ENCODE measurements at places on chromosomes 1 and 21. TPM values are rescaled to one million over a fixed set of nuclear protein-coding genes. Genes with fewer than 3 reads are reported as not detected.
A peak's percentile ranks its signal among the peaks of the same experiment; 100 is the strongest.

DNA sequence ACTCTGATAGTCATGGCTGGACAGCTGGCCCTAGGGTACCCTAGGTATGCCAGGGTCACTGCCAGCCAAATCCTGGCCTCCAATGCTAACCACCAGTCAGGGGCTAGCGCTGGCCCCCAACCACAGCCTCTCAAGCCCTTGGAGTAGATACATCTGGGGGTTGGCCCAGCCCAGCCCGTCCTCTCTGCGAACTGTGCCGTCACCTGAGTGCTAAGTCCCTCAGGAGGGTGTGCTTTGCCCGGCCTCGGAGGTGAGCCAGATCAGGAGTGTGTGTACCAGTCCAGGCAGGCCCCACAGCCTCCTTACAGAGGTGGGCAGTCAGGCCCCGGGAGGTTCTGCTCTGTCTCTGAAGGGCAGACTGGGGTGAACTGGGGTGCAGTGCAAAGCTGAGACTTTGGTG, 34.0 kb upstream of the DISP3 start:
- H3K27me3 ChIP-seq, result peaks cover 30% of the 10 kb centered on the region
- H3K27ac ChIP-seq, result no peak overlapping the region
- no peaks in the 10 kb centered on the region for H3K4me1 ChIP-seq

- H3K27ac ChIP-seq, result no peak overlapping the region
- H3K27me3 ChIP-seq, result no peaks in the 10 kb centered on the region
- DNase-seq, result no peak
- H3K36me3 ChIP-seq, result no peaks in the 10 kb centered on the region
These were observed 17.8 kb downstream of the COL24A1 start for GRCh38 chr1:86138746-86139145.

- H3K4me1 ChIP-seq, result peaks cover 22% of the 10 kb centered on the region
- no peak overlapping the region for H3K4me3 ChIP-seq
- no peaks in the 10 kb centered on the region for H3K36me3 ChIP-seq
- no peak overlapping the region for H3K27ac ChIP-seq
These were observed 111.8 kb upstream of the ADAR start for GRCh38 chr1:154719586-154720327.

DNA sequence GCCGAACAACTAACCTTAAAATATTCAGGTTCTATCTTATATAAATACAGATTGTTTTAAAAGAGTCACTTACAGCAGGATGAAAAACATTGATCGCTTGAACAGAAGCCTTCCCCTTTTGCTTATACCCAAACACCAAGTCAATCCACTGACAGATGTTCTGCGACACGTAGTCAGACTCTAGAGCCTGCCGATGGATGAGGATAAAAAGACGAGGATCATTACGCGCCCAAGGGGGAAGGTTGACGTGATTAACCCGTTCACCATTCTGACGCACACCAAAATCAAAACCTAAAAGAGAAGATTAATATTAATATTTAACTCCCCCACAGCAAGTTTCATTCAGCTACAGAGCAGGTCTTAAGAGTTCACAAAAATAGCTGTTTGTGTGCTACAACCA, 59.4 kb upstream of the GNG4 start:
- H3K4me3 ChIP-seq, result no peak overlapping the region
- H3K27ac ChIP-seq, result no peak overlapping the region
- H3K4me1 ChIP-seq, result no peaks in the 10 kb centered on the region
- no peak for DNase-seq
- no peaks in the 10 kb centered on the region for H3K27me3 ChIP-seq
- H3K36me3 ChIP-seq, result no peaks in the 10 kb centered on the region

DNA sequence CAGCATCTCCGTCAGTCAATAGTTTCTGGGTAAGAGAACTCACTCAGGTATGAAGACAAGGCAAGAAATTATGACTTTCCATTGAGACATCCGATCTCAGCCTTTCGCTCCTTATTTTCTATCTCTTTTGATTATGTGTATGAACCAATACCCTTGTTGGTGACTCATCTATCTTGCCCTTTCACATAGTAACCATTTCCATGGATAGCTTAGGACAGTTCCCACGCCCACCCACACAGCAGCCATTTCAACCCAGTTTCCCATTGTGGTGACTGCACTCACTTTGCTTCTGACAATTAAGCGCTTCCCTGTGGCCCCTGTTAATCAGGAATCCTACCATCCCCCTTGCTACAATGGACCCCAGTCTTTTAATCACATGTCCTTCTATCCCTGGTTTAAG, 210.6 kb upstream of the ADGRL2 start:
- no peaks in the 10 kb centered on the region for H3K36me3 ChIP-seq
- H3K27ac ChIP-seq, result no peak overlapping the region
- H3K4me3 ChIP-seq, result no peak overlapping the region
- DNase-seq, result no peak

- no peak for DNase-seq
- H3K4me1 ChIP-seq, result peaks cover 39% of the 10 kb centered on the region
- no peaks in the 10 kb centered on the region for H3K27me3 ChIP-seq
These were observed 22.4 kb downstream of the PTTG1IP start for GRCh38 chr21:44850905-44851657.

The DISP3 gene
- total RNA-seq, result 0.05 TPM

GRCh38 chr1:167500283-167500860, 18.0 kb downstream of the CD247 start:
- no peak for DNase-seq
- no peaks in the 10 kb centered on the region for H3K4me1 ChIP-seq
- H3K36me3 ChIP-seq, result no peaks in the 10 kb centered on the region
- H3K27me3 ChIP-seq, result peaks cover 33% of the 10 kb centered on the region
- H3K27ac ChIP-seq, result no peak overlapping the region

DNA sequence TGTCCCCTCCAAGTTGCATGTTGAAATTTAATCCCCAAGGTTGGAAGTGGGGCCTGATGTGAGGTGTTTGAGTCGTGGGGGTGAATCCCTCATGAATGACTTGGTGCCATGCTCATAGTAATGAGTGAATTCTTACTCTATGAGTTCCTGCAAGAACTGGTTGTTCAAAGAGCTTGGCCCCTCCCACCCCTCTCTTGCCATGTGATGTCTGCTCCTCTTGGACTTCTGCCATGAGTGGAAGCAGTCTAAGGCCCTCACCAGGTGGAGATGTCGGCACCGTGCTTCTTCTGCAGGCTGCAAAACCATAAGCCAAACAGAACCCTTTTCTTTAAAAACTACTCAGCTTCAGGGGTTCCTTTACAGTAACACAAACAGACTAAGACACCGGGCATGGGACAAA, 14.3 kb downstream of the G0S2 start:
- no peak overlapping the region for H3K4me3 ChIP-seq
- peaks cover 41% of the 10 kb centered on the region for H3K4me1 ChIP-seq
- no peak for DNase-seq
- H3K36me3 ChIP-seq, result no peaks in the 10 kb centered on the region
- H3K27ac ChIP-seq, result no peak overlapping the region

DNA sequence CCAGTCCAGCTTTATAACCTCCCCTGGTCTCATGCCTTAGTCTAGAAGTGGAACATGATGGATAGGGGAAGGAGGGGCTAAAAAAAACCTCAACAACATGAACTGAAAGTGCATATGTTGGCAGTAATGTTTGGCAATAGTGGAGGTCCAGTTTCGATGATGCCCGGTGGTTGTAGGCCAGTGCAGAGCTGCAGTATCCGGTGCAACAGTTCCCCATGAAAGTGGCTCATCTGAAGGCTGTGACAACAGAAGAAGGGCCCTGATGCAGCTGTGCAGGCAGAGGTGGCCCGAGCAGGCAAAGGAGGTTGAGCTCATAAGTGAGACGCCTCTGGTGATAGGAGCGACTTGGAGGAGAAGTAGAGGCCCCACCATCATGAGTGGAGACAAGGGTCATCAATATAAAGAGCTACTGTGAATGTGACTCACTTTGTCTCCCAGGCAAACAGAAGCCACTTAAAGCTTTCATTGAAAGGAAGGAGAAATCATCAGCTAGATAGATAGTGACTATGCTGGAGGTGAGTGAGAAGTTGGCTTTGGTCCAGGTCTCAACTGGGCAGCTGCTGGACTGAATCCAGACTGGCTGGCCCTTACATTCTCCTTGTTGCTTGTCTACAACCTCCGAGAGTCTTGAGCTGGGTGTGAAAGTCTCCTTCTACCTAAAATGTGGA, 10.2 kb upstream of the CREG1 start:
- H3K27me3 ChIP-seq, result no peaks in the 10 kb centered on the region
- H3K36me3 ChIP-seq, result no peaks in the 10 kb centered on the region
- H3K27ac ChIP-seq, result no peak overlapping the region
- DNase-seq, result no peak
- H3K4me3 ChIP-seq, result no peak overlapping the region

The HAO2 gene
- not detected for total RNA-seq

The TP73 gene
- not detected for total RNA-seq

The GPR61 gene
- total RNA-seq, result 1.0 TPM

- peaks cover 44% of the 10 kb centered on the region for H3K4me1 ChIP-seq
- no peaks in the 10 kb centered on the region for H3K27me3 ChIP-seq
- peaks cover 13% of the 10 kb centered on the region for H3K36me3 ChIP-seq
- no peak overlapping the region for H3K4me3 ChIP-seq
- H3K27ac ChIP-seq, result no peak overlapping the region
These were observed 11.7 kb downstream of the TAGLN2 start for GRCh38 chr1:159913451-159914192.

GRCh38 chr1:177771688-177772087, 198.2 kb downstream of the SEC16B start:
- no peak overlapping the region for H3K27ac ChIP-seq
- no peaks in the 10 kb centered on the region for H3K27me3 ChIP-seq
- no peak for DNase-seq
- H3K4me3 ChIP-seq, result no peak overlapping the region
- no peaks in the 10 kb centered on the region for H3K4me1 ChIP-seq

DNA sequence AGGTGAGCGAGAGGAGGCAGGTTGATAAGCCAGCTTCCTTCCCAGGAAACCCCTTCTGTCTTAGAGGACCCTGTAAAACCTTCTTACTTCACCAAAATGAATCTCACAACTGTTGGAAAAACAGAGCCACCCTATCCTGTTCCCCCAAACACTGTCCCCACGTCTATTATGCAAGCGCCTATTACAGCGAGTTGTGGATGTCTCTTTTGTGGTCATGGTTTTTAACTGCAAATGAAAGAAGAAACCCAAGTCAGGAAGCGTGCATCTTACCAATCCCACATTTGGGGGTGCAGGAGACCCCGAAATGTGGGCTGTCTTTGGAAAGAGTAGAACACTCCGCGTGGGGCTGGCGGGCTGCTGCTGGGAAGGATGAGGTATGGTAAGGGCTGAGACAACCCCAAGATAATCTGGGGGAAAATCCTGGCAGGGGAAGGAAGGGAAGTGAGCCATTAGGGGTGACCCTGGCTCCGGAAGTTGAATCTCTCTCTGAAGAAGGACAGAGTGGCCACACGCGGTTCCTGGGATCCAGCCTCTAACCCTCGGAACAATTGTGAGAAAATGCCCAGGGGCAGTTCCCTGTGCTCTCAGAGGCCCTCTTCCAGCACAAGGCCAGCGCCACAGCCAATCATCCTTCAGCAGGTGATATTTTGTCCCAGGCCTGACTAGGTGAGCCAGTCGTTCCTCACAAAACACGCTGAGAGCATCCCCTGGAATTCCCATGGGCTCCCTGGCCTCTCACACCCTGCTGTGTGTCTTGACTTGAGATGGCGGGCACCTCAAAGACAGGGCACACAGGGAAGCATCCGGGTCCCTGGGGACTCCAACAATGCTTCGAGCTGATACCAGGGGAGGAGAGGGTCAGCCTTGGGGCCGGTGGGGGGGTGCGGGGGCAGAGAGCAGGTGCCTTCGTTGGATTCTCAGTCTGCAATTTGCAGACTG, 168.5 kb upstream of the IRF2BP2 start:
- no peak overlapping the region for H3K27ac ChIP-seq
- no peak for DNase-seq
- no peaks in the 10 kb centered on the region for H3K4me1 ChIP-seq
- H3K36me3 ChIP-seq, result no peaks in the 10 kb centered on the region
- no peak overlapping the region for H3K4me3 ChIP-seq

The CDC20 gene
- total RNA-seq, result 1.5 TPM

GRCh38 chr1:64915381-64916274, 50.7 kb downstream of the JAK1 start:
- no peaks in the 10 kb centered on the region for H3K36me3 ChIP-seq
- H3K4me1 ChIP-seq, result peaks cover 77% of the 10 kb centered on the region
- DNase-seq, result no peak
- no peak overlapping the region for H3K4me3 ChIP-seq

DNA sequence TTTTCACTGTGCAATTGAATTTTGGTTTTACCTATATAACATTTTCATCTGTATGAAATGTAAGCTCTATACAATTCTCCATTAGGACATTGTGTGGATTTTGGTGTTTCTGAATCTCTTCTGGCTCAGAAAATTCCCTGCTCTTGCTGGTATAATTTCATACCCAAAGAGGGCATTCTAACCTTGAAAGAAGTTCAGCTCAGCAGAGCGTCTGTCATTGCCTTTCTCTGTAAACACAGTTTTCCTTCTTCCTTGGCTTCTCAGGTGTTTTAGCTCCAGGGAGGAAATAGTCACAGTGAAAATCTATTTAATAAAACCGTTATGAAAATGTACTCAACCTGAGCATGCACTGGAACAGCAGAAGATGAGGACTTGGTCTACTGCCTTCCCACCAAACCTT, 16.0 kb downstream of the DISC1 start:
- peak overlapping the region; percentile 12 for H3K27ac ChIP-seq
- DNase-seq, result no peak
- H3K36me3 ChIP-seq, result no peaks in the 10 kb centered on the region
- peaks cover 11% of the 10 kb centered on the region for H3K4me1 ChIP-seq
- no peak overlapping the region for H3K4me3 ChIP-seq

The MTARC2 gene
- 27.9 TPM for total RNA-seq

GRCh38 chr21:15774590-15774989, 44.8 kb downstream of the USP25 start:
- no peak overlapping the region for H3K27ac ChIP-seq
- no peak for DNase-seq
- peaks cover 13% of the 10 kb centered on the region for H3K4me1 ChIP-seq
- H3K27me3 ChIP-seq, result no peaks in the 10 kb centered on the region
- H3K4me3 ChIP-seq, result no peak overlapping the region
- H3K36me3 ChIP-seq, result no peaks in the 10 kb centered on the region

- H3K27me3 ChIP-seq, result no peaks in the 10 kb centered on the region
- no peak for DNase-seq
- H3K27ac ChIP-seq, result no peak overlapping the region
- no peaks in the 10 kb centered on the region for H3K4me1 ChIP-seq
- no peaks in the 10 kb centered on the region for H3K36me3 ChIP-seq
- no peak overlapping the region for H3K4me3 ChIP-seq
These were observed 8.9 kb upstream of the RGS1 start for GRCh38 chr1:192566657-192567056.

DNA sequence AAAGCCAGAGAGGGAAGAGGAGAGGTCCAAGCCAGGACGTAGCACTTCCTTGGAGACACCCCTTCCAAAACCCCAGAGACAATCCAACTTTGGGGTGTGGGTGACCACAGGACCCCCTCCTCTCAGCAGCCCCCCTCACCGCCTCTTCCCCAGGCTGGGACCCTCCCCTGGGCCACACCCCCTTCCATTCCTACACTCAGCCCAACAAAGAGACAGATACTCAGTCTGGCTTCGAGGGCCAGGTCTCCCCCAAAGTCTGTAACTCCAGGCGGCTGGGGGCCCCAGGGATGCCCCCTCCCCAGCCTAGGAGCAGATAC, 1.4 kb downstream of the MEX3A start:
- no peak for DNase-seq
- H3K4me3 ChIP-seq, result no peak overlapping the region
- no peak overlapping the region for H3K27ac ChIP-seq

- no peaks in the 10 kb centered on the region for H3K36me3 ChIP-seq
- no peak for DNase-seq
- peaks cover 7% of the 10 kb centered on the region for H3K27me3 ChIP-seq
- no peak overlapping the region for H3K4me3 ChIP-seq
- no peak overlapping the region for H3K27ac ChIP-seq
These were observed 5.7 kb downstream of the RSPO1 start for GRCh38 chr1:37629008-37629407.

The ADGRL2 gene
- total RNA-seq, result 40.0 TPM

The TMEM35B gene
- 9.7 TPM for total RNA-seq

The LRRC53 gene
- not detected for total RNA-seq
